ENCODE measurements at places on chromosomes 11 and 22.

DNA sequence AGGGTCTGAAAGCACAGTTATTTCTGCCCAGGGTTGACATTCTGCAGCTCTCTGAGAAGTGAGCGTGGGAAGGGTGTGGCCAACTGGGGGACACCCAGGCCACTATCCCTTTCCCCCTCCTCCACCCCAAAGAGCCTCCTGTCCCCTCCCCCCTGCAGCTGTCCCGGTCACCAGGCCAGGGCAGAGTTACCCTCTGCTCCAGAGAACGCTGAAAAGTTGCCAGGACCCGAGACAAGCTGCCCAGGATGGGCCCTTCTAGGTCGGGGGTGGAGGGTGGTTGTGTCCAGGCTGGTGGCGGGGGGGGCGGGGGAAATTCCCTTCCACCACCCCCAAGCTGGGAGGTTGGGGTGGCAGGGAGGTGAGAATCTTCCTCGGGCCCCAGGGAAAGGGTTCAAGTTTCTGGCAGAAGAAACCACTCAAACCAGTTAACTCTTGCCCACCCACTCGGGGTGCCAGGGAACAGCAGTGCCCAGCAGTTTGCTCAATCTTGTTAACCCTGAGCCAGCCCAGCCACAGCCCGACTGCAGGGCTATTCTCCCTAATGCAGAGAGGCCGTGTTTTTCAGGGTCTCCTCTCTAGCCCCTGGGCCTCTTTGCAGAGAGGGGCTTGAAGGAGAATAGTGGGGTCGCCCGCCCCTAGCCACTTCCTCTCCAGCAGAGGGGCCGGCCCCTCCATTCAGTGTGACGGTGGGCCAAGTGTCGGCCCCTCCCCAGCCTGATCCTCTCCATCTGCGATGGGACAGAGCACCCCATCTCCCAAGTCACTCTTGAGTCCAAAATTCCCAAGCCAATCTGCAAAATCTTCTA is 697 bp downstream of the LGALS1 start:
- DNase-seq = no peak

DNA sequence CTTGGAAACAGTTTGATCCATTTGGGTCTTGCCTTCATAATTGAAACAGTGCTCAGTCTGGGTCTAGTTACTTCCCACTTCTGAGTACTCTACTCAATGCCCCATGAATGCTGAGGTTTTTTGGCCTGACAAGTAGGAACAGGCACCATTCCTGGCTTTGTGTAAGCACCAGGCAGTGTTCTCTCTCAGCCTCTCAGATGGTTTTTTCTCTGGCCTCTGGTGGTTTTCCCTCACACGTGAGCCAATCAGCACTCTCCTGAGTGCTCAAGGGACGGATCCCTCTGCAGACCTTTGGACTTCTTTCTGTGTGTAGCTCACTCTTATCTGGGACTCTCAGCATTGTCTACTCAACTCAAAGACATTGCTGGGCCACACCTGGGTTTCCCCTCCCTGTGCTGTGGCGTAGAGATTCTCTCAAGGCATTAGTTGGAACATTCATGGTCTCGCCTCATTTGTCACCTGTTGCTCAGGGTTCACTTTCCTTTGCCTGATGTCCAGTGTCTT is 21.3 kb downstream of the SIK2 start:
- DNase-seq = no peak

DNA sequence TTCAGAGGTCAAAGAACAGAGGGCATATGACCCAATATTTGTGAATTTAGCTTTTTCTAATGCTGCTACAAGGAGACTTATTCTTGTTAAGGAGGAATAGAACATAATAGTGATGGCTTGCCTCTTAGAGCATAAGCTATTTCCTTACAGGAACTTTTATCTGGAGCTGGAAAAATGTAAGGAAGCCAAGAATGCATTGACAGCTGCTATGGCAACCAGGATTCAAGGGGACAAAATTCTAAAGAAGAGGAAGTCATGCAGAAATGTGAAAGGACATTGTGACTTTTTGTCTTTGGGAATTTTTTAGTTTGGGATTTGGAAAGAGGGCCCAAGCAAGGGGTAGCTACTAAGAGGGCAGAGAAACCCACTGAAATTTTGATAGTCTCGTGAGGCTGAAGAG is 51.1 kb downstream of the EHF start:
- no peak for DNase-seq

- DNase-seq = no peak
These were observed 149.4 kb downstream of the SNX19 start for GRCh38 chr11:130766650-130767565.

- peak; percentile 55 for DNase-seq
These were observed 41.8 kb downstream of the PDGFD start for GRCh38 chr11:104122011-104122635.

DNA sequence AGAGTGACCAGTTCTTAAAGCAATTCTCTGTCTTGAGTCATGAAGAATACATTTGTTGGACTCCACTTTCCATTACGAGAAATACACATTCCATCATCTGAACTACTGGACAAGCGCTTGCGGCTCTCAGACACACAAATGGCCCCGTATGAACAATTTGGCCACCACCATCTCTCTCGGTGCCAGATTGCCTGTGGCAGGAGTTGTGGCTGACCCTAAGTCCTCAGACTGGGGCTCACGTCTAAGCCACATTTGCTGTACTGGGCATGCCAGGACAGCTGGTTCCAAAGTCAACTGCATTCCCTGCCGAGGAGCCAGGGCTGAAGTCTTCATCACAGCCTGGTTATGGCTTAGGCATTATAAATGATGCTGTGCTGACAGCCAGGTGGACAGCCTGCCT is 227.5 kb downstream of the MIAT start:
- no peak for DNase-seq

DNA sequence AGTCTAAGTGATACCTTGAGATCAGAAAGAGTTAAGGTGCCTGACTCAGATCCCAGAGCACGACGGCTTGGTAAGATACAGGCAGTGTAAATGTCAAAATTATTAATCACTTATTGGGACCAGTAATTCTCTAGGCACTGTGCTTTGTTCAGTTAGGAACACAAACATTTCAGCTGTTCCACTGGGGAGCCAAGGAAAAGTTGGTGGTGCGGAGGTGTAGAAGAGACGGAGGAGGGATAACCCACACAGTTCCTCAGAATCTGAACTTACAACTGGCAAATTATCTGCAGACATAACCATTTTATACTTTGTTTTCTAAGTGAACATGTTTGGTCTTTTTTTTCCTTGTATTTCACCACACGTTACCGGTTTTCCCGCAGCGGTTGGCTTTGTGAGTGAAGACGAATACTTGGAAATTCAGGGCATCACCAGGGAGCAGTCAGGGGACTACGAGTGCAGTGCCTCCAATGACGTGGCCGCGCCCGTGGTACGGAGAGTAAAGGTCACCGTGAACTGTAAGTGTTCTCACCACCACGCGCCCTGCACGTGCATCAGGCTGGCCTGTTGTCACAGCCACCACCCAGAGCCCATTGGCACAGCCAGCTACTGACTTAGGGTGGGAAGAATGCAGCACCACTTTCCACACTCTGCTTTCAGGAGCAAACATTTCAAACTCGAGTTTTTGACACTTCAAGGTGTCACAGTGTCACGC is 937.0 kb downstream of the NTM start:
- DNase-seq = no peak

- no peak for DNase-seq
These were observed 9.6 kb upstream of the UCP3 start for GRCh38 chr11:74018331-74019005.

GRCh38 chr11:33691066-33691864 is 9.4 kb downstream of the C11orf91 start:
- DNase-seq = no peak

DNA sequence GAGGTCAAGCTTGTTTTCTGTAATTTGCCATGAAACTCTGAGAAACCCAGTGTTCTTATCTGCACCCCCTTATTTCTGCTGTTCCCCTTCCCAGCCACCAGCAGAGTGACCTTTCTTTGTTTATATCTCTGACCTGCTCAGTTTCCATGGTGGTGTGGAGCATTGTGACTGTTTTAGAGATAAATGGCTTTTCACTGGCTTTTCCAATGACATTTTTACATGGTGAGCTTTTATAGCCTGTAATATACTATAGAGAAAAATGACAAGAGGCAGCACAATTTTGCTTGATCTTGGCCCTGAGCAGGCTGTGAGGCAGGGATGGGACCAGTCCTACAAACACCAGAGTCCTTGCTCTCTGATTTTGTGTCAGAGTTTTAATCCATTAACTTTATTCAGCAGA is 233.9 kb downstream of the FAT3 start:
- no peak for DNase-seq

DNA sequence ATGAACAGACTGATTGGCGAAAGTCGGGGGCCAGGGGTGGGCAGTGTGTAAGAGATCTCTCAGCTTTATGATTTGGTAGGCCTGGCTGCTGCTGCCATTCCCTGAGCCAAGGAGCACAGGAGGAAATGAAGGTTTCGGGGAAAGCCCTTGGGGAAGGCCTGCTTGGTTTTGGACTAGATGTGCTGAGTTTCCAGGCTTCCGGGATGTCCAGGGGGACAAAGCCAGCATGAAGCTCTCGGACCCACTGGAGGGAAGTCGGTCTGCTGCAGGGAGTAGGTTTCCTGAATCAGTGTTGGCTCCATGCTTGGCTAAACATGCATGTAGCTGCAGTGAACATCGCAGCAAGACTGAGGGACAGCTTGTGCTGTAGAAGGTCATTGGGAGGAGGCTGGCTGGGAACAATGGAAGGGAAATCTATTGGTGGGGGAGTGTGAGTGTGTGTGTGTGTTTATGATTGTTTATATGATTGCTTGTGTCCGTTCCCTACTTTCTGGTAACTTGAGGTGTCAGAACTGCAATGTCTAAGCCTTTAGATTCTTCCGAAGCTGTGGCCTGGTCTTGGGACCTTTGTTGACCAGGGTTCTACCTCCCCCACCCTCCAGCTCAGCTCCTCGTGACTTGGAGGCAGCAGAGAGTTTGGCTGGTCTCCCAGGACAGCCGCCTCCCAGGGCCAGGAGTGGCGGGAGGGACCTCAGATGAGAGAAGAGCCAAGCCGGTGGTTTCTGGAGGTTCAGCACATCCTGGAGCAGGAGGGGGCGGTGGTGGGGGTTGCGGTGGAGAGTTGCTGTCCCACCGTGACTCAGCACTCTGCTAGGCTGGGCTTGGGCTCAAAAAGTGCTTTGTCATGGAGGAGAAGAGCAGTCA is 4.0 kb upstream of the FTH1 start:
- no peak for DNase-seq

- no peak for DNase-seq
These were observed 11.1 kb downstream of the NAV2 start for GRCh38 chr11:19723572-19724342.

GRCh38 chr11:119721129-119722120 is 7.6 kb downstream of the NECTIN1 start:
- no peak for DNase-seq

GRCh38 chr22:26610072-26610958 is 7.5 kb downstream of the CRYBB1 start:
- DNase-seq = no peak

GRCh38 chr11:12817681-12818332 is 143.6 kb downstream of the TEAD1 start:
- no peak for DNase-seq

DNA sequence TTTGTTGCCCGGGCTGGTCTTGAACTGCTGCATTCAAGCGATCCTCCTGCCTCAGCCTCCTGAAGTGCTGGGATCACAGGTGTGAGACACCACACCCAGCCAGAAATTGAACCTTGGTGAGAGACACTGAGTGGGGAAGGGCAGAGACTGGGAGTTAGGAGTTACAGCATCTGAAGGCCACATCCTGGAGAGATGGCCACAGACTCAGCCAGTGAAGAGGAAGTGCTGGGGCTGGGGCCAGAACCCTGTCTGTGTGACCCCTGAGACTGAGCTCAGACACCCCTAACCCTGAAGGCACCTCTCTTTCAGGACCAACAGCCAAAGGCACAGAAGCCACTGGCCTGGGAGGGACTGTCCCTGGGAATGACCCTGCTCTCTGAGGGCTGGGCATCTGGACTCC is 33.8 kb downstream of the TXN2 start:
- DNase-seq = no peak

DNA sequence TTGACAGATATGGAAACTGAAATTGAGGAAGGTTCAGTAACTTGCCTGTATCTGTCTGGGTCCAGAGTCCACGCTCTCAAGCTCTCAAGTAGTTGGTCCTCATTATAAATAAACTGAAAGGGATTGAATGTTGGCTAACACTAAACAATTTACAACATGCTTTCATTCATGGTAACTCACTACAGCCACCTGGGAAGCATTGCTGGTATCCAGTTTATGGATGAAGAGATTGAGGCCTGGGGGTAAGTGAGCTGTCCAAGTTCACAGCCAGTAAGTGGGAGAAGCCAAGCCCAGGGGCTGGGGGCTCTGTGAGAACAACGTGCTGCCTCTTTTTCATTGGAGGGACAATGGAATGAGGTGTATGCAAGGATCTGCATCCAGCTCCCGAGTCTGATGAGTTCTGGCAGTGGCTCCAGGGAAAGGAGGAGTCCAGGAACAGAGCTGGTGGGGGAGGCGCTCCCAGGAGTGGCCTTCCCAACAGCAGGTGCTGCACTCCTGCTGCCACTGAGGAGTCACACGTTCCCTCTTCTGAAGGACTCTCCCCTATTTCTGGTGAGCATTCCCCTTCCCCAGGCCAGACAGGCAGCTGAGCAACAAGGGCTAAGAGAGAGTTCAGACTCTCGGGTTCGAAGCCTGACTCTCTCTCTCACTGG is 175.8 kb downstream of the CSNK2A3 start:
- no peak for DNase-seq

- no peak for DNase-seq
These were observed 174.4 kb downstream of the TENM4 start for GRCh38 chr11:79266396-79266795.

DNA sequence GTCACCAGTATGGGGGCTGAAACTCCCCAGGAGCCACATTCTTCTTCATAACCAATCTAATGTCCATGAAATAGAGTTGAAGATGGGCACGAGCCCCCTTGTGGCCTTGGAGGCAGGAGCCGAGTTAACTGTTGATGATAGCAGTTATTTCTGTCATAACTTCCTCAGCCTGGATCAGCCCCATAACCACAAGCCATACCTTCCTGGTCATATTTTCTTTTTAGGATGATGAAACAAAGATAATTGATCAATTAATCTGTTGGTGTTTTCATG is 65.0 kb upstream of the TTC12 start:
- no peak for DNase-seq

DNA sequence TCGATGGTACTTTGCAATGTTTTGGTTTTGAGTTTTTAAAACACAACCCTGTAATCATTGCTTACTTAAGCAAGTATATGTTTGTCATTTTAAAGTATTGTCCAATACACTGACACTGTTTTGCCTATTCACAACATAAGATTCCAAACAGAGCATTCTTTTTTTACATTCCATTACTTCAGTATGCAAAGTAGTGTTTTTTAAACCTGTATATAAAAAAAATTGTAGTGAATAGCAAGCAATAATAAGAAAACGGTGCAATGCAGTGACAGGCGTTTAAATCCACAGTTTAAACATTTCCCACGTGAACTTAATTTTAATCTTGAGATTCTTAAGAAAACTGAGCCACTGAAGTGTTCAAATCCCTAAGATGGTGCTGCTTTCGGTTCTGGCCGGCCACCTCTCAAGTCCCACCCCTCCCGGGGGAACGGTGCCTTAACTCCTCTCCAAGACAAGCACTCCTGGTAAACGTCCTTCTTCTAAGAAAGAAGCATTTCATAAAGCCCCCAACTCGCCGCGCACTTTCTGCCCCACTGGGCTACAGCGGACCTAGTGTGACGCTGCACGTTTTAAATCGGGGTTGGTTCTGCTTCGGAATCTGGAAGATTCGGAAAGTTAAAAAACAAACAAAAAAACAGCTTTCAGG is 2.9 kb downstream of the PGR start:
- DNase-seq = no peak

GRCh38 chr22:17629173-17629489 is 582 bp upstream of the ATP6V1E1 start:
- no peak for DNase-seq

GRCh38 chr11:66868726-66869566 is 12.1 kb downstream of the LRFN4 start:
- DNase-seq = no peak

Measured in NCI-H2081 treated with DMSO at 0.1 percent for 48 hours (cell line).